ENCODE measurements at places on chromosomes 11 and 22.

GRCh38 chr22:29797351-29797750 lies 30.2 kb downstream of the UQCR10 start:
- DNase-seq, result no peak

GRCh38 chr11:128497061-128497775 lies 90.1 kb downstream of the ETS1 start:
- peak; percentile 98 for DNase-seq

DNA sequence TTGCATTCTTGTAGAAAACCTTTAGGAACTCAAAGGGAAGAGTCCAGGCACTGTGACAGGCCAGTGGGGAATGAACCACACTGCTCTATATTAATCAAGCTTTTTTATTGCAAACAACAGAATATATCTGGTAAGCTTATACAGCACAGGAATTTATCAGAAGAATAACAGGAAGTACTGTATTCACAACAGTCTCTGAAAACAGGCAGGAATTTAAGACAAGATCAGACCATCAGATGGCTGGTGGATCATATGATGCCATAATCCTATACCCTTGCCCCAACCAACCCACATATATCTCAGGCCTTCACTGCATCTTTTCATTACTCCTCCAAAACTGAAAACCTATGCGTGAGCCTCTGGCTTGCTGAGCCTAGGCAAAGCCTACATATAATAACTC lies 1.0 kb upstream of the HTATIP2 start:
- no peak for DNase-seq

DNA sequence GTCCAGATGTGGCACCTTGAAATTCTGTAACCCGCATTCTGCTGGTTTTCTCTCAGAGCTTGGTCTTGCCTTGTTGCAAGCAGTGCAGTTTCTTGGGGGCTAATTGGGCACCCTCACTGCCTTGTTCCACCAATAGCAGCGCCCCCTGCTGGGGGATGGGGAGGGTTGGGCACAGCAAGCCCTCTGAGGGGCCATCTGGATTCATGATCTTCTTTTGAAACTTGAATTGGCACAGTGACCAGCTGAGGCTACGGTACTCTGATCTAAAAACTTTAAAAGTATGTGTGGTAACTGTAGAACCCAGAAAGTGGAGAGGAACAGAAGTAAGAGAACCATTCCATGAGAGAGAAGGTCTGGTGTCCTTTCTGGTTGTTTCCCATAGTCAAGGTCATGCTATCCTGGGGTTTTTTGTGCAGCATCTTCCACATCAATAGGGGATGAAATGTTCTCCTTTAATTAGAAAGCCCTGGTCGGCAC lies 64.2 kb downstream of the MED15 start:
- peak; percentile 11 for DNase-seq

DNA sequence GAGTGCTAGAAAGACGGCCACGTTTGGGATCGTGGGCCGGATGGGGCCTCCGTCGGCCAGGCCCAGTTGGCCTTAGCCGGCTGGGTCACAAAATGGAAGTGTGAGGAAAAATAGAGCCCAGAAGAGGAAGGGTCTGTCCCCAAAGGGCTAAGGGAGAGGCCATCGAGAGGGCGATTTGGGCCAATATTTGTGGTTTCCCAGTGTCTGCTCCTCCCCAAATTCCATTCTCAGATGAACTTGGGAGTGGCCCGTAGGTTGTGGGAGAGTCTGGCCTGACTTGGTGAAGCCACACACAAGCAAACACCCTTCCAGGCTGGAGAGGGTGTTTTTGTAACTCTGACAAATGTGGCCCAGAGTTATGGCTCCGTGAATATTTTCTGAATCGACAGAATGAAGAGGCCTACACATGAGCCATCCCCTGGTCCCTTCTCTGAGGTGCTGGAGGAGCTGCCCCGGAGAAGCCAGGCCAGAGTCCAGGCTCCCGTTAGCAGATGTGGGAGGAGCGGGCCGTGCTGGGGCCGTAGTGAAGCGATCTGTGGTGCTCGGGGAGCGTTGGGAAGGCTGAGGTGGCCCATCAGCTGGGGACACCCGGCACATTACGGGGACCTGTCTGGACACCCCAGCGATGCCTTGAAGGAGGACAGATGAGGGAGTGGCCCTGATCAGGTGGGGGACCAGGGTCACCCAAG lies 73.5 kb upstream of the PPARA start:
- DNase-seq, result peak; percentile 75

- no peak for DNase-seq
Observed at GRCh38 chr22:42257386-42257785, 13.1 kb downstream of the TCF20 start.

GRCh38 chr11:27909386-27909785 lies 198.6 kb downstream of the KIF18A start:
- no peak for DNase-seq

- peak; percentile 83 for DNase-seq
Observed at GRCh38 chr22:38240734-38241252, 32.0 kb downstream of the TMEM184B start.

GRCh38 chr11:115193914-115194801 lies 310.1 kb downstream of the CADM1 start:
- DNase-seq, result no peak

GRCh38 chr11:86547727-86548126 lies 124.7 kb downstream of the ME3 start:
- DNase-seq, result no peak

DNA sequence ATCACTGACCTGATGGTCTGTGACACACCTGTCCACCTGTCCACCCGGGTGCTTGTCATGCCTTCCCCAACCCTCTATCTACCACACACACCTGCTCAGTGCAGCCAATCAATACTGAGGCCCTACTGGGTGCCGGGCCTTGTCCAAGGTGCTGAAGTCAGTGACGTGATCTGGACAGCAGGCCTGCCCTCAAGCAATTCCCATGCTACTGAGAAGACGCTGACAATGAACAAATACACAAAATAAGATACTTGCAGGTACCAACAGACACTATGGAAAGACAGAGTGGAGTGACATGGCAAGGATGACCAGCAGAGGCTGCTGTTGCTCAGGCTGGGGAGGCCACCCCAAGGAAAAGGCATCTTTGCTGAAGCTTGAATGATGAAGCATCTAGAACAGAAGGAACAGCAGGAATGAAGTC lies 21.2 kb downstream of the PLAAT3 start:
- DNase-seq, result no peak

DNA sequence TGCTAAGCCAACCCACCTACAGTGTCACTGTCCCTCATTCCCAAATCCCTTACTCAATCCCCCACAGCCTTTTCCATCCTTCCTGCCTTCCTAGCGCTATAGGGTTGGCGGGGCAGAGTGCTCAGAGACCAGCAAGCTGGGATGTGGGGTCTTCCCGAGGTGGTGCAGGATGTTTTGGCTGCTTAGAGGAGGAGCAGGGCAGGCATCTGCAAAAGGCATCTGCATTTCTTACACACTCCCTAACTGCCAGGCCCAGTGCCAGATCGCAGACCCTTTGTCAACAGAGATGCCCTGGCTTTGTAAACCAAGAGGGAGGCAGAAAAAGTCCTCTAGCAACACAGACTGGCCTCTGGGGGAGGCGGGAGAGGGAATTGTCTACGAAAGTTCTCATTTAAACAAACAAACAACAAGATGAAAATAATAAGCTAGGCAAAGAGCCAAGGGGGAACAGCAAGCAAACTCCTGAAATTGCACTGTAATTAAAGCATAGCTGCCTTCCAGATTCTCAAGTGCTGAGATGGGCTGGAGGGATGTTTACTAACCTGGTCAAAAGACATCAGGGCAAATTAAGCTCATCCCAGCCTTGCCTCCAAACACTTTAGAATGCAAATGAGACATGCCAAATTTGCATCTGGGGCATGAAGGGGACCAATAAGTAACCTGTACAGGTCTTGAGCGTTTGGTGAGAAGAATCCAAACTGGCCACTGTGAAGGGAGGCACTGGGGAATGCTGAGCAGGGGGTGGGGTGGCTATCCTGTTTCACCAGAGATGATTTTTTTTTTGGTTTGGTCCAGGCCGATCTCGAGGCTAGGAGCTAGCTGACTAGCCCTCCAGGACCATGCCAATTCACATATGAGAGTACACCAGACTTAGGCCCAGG lies 38.1 kb upstream of the ADA2 start:
- peak; percentile 90 for DNase-seq

DNA sequence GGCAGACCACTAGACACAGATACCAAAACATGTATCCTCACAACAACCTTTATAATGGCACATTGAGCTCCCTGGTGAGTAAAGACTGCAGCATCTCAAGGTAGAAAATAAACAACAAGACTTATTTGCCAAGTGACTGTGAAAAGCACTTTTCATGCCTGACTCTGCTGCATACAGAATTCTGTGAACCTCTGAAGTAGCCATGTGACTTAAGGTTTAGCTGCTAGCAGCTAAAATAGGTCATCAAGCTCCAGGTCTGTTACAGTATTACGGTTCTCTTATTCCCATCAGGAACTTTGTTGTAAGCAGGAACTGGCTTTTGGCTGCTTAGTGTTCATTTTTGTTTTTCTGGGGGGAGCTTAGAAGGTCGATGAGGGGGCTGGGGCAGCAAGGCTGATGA lies 139.4 kb downstream of the PAX6 start:
- DNase-seq, result no peak

DNA sequence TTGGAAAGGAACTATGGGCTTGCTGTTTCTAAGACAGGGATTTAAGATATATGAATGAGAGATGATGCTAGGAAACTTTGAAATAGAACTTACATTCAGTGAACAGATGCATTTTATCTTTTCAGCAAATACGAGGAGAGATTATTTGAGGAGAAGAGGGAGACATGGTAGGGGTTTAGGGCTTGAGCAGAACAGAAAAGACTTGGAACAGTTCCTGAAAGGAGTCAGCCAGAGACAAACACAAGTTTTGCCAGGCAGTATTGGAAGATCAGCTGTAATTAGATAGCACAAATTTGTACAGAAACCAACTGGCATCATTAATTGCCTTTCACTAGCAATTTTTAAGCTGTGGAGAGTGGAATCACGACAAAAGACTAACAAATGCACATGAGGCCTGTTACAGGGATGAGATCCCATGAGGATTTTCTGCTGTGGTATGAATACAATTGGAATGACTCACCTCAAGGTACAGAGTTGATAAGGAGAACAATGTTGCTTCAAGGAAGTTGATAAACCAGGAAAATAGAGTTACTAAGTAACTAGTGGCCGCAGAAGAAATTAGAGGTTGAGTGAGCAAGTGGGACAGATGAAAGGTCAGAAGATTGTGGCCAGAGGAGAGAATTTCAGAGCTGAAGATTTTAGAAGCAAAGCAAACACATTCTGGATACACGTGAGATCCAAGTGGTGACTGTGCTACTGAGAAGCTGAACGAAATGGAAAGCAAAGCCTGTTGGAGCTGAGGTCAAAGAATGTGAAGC lies 67.9 kb downstream of the CYB5R2 start:
- DNase-seq, result no peak

DNA sequence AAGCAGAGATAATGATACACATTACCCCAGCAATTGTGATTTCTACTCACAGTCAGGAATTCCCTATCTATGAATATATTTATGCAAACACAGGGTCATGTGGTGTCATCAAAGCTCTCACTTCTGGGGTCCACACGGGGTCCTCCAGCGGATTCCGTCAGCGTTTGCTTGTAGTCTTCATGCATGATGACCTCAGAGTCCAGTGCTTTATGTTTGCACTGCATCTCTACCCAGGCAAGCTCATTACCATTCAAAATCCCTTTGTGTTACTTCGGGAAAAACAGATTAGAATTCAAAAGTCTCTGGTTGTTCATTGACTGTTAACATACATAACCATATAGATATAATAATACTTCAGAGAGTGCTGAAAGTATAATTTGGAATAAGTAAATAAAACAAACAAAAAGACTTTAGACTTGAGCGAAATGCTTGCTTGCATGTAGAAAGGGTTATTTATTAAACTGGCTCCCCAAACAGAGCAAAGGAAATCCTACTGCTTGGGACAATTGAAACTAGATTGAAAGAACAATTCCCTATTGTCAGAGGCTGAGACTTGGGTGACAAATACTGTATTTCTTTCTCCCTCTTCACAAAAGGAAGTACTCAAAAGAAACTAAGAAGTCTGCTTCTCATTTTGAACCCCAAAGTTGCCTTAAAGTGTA lies 423.1 kb downstream of the ETS1 start:
- DNase-seq, result no peak

GRCh38 chr22:44594951-44595350 lies 96.9 kb upstream of the RTL6 start:
- DNase-seq, result no peak

GRCh38 chr11:125583496-125583895 lies 9.2 kb upstream of the STT3A start:
- DNase-seq, result no peak

GRCh38 chr11:66429983-66430602 lies 8.6 kb downstream of the MRPL11 start:
- DNase-seq, result peak; percentile 84

DNA sequence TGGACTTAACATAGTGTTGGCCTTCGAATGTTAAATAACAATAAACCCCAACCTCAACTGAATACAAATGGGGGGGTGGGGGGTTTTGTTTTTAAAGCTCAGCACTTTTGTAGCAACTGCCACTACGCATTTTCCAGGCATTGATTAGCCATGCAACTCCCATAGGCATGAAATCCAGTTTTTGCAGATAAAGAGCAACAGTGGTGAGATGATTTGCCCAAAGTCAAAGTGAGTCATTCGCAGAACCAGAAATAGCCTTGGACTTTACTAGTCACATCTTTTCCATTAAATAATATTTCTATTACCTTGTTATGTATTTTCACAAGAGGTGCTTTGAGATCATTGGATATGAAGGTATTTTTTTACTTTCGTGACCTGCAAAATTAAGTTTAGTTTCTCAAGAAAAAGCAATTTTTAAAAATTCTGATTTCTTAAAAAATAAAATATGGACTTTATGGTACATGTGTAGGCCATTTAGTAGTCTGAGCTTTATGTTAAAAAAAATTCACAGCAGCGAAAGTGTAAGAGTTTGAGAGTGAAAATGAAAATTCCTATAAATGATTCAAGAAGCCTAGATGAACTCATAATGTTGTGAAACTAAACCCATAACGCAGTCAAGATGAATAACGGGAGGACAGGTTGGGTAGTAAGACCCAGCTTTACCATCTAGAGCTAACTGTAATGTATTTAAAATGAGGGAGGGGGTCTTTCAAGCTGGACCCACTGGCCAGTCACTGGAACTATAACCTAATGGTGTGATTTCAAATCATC lies 1.9 kb upstream of the PHF21A start:
- no peak for DNase-seq

GRCh38 chr22:23066200-23067022 lies 3.9 kb upstream of the GNAZ start:
- DNase-seq, result no peak

DNA sequence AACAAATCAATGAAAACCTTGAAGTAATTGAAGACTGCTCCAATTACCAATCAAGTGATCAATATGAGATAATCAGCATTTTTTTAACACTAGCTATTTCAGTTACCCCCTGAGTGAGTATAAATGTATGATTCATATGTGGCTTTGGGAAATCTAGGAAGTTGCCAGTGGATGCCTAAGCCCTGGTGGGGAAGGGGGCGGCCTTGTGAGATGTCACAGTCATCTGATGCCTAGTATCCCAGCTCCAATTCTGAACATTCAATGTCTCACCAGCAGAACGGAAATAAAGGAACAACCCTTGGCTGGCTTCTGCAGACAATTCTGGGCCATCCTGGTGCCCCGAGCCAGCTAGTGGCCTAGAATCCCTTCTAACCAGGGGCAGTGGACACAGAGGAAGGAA lies 58.5 kb upstream of the TIMP3 start:
- no peak for DNase-seq
